ENCODE measurements at places on chromosomes 12 and 14.

DNA sequence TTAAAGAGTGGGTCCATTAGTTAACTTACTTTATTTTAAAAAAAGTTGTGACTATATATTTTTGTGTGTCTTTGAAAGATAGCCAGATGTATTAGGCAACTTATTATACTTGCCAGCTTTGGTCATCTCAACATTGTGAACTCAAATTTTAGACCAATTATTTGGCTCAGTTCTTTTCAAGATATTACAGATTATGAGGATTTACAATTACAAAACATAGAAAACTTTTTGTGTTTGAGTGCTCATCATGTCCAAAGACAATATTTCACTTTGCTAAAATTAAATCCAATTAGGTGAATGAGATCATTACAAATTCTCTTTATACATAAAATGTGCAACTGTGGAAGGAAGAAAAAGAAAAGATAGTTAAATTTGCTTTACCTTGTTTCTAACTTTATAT is 18.3 kb upstream of the PDE3A start:
- DNase-seq: no peak
- peaks cover 9% of the 10 kb centered on the region for H3K27me3 ChIP-seq
- H3K4me3 ChIP-seq: no peak overlapping the region
- no peaks in the 10 kb centered on the region for H3K4me1 ChIP-seq

DNA sequence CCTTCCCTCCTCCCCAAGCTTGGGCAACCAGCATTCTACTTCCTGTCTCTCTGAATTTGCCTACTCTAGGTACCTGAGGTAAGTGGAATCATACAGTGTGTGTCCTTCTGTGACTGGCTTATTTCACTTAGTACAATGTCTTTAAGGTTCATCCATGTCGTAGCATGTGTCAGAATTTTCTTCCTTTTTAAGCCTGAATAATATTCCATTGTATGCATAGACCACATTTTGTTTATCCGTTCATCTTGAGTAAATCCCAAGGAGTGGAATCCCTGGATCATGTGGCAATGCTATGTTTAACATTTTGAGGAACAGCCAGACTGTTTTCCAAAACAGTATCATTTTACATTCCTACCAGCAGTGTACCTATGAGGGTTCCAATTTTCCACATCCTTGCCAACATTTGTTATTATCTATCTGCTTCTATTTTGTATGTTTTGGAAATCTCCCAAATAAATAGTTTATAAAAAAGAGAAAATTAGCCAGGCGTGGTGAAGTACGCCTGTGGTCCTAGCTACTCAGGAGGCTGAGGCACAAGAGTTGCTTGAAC is 12.4 kb downstream of the HSP90AA1 start:
- H3K27me3 ChIP-seq: no peaks in the 10 kb centered on the region
- DNase-seq: no peak
- H3K27ac ChIP-seq: no peak overlapping the region
- peaks cover 25% of the 10 kb centered on the region for H3K36me3 ChIP-seq

GRCh38 chr12:29743077-29743476 is 40.7 kb downstream of the TMTC1 start:
- H3K27ac ChIP-seq: no peak overlapping the region
- no peaks in the 10 kb centered on the region for H3K36me3 ChIP-seq
- peaks cover 6% of the 10 kb centered on the region for H3K27me3 ChIP-seq
- H3K4me3 ChIP-seq: no peak overlapping the region
- DNase-seq: no peak

GRCh38 chr12:91413581-91414546 is 231.2 kb upstream of the DCN start:
- no peaks in the 10 kb centered on the region for H3K36me3 ChIP-seq
- no peaks in the 10 kb centered on the region for H3K4me1 ChIP-seq

DNA sequence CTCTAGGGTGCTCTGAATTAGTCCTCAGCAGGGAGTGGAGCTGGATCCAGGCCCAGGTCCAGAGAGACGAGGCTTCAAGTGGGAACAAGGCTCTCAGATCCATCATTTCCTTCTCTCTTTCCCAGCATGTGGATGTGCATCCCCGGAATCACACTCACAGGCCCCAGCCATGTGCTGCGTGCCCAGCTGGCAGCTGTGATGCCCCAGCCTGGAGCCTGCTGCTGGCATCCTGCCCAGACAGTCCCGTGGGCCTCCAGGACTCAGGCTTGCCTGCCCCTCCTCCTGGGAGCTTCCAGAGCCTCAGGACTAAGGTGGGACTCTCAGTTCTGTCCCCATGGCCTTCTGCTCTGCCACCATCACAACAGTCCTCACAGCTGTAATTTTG is 6.2 kb upstream of the KRT84 start:
- H3K36me3 ChIP-seq: no peaks in the 10 kb centered on the region
- no peaks in the 10 kb centered on the region for H3K4me1 ChIP-seq
- no peak overlapping the region for H3K27ac ChIP-seq
- no peak overlapping the region for H3K4me3 ChIP-seq
- H3K27me3 ChIP-seq: peaks cover 5% of the 10 kb centered on the region
- no peak for DNase-seq

DNA sequence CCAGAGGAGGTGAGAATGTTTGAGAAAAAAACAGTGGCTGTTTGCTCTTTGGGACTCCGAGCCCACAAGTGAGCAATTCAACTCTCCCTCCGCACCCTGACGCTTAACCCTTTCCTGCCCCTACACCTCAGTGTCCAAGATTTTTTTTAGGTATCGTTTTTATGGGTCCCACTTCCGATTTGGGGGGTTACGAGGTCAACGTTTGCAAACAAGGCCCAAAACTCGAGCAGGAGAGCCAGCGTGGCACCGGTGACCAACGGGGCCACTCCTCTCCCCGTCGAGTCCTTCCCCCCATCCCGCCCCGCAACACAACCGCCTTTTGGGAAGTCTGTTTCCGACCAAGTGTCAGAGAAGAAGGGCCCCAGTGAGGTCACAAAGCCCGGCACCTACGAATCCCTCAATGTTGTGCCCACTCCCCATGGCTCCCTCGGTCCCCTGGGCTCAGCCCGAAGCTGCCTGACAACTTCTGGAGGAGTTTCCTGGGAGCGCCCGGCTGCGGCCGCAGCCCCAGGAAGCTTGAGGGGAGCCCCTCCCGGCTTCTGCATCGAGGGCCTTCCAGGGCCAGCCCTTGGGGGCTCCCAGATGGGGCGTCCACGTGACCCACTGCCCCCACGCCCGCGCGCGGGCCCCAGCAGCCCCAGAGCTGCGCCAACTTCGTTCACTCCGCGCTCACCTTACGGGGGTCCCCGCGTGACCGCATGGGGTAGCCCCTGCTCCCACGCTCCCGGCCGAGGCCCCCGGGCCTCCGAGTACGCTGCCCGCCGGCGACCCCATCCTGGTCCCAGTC is 1.2 kb downstream of the CDK2AP1 start:
- H3K27ac ChIP-seq: peak overlapping the region; percentile 85
- peak overlapping the region; percentile 92 for H3K4me3 ChIP-seq
- DNase-seq: peak; percentile 40
- H3K36me3 ChIP-seq: peaks cover 6% of the 10 kb centered on the region
